ENCODE measurements at places on chromosomes 16 and 17.
A peak's percentile ranks its signal among the peaks of the same experiment; 100 is the strongest.

DNA sequence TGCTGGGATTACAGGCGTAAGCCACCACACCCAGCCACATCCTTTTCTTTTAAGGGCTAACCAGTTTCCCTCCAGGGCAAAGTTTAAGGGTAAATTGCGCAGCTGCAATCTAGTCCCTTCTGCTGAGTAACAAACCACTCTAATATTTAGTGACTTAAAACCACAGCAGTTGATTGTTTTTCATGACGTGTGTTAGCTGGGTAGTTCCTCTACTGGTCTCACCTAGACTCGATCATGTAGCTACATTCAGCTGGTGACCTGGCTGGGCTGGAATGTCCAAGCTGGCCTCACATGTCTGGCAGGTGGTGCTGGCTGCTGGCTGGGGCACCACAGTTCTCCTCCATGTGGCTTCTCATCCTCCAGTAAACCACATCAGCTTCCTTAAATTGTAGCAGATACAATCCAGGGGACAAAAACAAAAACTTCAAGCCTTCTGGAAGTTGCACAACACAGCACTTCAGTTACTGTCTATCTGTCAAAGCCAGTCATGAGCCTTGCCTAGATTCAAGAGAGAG, 75.5 kb downstream of the GPRC5B start:
- DNase-seq, result no peak

DNA sequence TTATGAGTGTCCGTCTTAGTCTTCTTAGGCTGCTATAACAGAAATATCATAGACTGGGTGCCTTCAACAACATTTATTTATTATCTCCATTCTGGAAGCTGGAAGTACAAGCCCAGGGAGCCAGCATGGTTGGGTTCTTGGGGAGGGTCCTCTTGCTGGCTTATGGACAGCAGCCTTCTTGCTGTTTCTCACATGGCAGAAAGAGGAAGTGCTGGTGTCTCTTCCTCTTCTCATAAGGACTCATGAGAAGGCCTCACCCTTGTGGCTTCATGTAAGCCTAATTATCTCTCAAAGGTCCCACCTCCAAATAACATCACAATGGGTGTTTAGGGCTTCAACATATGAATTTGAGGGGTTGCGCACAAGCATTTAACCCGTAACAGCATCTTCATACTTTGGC, 207.0 kb upstream of the COX10 start:
- DNase-seq, result no peak

DNA sequence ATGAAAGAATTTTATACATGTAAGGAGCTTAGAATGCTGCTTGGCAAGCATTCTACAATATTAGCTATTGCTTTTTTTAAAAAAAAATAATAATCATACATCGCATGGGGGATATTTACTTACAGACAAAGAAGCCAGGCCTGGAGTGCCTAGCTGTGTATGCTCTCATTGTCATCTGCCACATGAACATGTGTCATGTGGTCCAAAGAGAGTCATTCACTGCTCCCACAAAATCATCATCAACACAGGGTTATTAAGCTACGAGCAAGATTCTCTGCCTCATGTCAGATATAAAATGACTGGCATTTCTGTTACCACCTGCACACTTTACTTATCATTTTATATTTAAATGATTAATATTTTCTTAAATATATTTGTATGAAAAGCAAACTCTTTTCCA, 1.9 kb upstream of the MT1E start:
- DNase-seq, result no peak

- DNase-seq, result no peak
Measured at GRCh38 chr17:40456396-40456951, 13.2 kb downstream of the IGFBP4 start.

GRCh38 chr17:8496081-8496480, 60.4 kb downstream of the NDEL1 start:
- no peak for DNase-seq

DNA sequence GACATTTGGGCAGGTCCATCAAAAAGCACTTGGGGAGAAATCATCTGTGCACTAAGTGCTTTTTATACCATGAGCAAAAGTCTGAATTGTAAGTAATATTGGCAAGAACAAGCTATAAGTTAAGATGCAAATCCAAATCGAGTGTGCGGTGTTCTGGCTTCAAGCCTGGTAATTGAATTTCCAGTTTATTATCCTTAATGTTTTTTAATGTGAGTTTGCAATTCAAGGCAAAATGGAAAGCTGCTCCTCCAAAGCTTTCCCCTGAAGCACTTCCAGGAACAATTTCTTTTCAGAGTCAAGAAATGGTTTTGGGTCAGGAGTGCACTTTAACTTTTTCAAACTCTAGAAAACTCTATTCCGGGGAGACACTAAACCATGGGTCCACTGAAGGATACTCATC, 445.7 kb downstream of the TOX3 start:
- DNase-seq, result no peak

GRCh38 chr17:44309472-44309871, 1.1 kb downstream of the RUNDC3A start:
- no peak for DNase-seq

- DNase-seq, result no peak
Measured at GRCh38 chr16:89784406-89784805, 32.0 kb downstream of the FANCA start.

DNA sequence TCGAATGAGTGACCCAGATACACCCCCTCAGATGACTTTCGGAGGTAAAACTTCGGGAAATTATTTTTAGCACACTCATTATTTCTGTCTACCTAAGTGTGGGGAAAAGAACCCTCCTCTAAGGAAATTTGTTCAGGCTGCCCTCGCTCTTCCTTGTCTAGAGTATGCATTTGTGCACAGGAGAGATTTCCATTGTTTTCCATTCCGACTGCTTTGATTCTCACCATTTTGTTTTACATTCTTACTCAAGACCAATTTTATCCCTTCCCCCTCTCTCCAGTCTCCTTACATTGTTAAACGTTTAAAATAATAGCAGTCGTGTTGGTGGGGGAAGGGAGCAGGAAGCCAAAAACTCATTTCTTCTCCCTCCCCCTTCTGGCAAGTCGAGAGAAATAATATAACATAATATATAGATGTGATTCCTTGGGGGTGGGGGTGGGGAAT, 1.5 kb upstream of the CHD3 start:
- no peak for DNase-seq

DNA sequence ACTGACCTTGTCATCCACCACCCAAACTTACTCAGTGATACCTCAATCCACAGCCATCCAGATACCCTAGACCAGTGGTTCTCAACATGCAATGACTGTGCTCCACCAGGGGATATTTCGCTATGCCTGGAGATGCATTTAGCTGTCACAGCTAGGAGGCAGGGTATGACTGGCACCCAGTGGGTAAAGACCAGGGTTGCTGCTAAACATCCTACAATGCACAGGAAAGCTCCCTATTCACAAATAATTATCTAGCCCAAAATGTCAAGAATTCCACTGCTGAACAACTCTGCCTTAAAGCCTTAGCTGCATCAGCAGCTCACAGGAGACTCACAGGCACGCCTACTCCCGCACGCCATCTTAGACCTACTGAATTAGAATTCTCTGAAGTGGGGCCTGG, 212.6 kb downstream of the GRIN2A start:
- no peak for DNase-seq

GRCh38 chr17:352421-353212, at the start of gene RPH3AL:
RPH3AL (minus strand) TSS chr17:352807; CDS start chr17:327543, 25,264 bp downstream.
- peak; percentile 68 for DNase-seq

All from NCI-H1436 treated with DMSO at 0.1 percent for 48 hours (cell line).